Daoy (cell line): ENCODE measurements at places on chromosomes 13 and 19. TPM values are rescaled to one million over a fixed set of nuclear protein-coding genes. Genes with fewer than 3 reads are reported as not detected.

Gene ZNF491
- 0.23 and 5.3 TPM in 2 replicates for total RNA-seq

- DNase-seq, result peak; percentile 41
These were observed 1.9 kb upstream of the SELENOW start for GRCh38 chr19:47776568-47776967.

GRCh38 chr13:49450105-49450819, 6.2 kb downstream of the SETDB2 start:
- no peak for DNase-seq

DNA sequence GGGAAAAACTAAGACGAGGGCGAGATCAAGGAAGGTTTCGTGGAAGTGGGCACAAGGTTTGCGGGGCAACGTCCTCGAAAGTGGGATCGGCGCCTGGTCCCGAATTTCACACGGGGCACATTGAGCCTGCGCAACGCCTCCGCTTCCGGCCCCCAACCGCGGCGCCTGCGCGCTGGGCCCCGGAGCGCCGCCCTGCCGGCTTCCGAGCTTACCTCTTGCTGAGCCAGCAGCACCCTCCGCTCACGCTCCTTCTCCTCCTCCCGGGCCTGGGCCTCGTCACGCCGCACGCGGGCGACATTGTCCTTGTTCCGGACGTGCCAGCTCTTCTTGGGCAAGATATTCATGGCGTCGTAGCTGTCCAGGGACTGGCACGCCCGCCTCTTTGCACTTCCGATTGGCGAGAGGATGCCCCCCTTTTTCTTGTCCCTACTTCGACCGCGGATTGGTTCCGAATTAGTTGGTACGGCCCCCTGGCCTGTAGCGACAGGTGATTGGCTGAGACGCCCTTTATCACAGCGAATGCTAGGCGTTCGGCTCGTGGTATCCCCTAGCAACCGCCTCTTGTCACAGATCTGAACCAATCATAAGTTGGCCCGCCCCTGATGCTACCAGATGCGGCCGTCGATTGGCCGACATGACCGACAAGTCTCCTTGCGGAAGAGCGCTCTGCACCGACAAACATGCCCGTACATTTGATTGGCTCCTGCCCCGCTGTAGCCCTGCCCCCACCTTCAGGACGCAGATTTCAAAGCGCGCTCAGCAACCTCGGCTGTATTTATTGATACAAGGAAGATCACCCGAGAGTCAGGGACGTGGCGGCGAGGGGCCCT, at the start of gene LENG1:
Gene LENG1, minus strand, starts transcription at position 370 of the 830 bp plus-strand sequence. Its CDS starts 26 bp downstream, at position 344.
- DNase-seq, result peak; percentile 100

Gene ATXN8OS
- not detected in 2 replicates for total RNA-seq

Gene ZNF91
- total RNA-seq, result 7.5 and 10.4 TPM in 2 replicates
